HuH-7 (cell line): ENCODE measurements at places on chromosomes 3 and 15.

- no peak for DNase-seq
Measured at GRCh38 chr15:80194914-80195313, 42.1 kb downstream of the FAH start.

DNA sequence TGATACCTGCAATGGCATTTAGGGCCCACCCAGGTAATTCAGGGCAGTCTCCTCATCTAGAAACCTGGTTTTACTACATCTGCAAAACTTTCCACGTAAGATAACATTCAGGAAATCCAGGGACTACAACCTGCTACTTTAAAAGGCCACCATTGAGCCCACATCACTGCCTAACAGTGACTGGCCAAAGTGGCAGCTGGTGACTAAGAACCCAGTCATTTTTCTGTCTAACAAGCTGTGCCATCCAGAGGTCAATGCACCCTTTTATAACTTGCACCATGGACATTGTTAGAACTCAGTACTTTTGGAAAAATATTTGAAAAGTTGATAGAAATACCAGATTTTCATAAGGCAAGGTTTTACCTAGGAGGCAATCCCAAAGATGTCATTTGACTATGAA is 492.4 kb downstream of the OTOL1 start:
- DNase-seq: no peak

- DNase-seq: no peak
Measured at GRCh38 chr15:76930831-76931396, 635 bp upstream of the RCN2 start.

- DNase-seq: no peak
Measured at GRCh38 chr3:147397155-147397874, 9.0 kb downstream of the ZIC4 start.

DNA sequence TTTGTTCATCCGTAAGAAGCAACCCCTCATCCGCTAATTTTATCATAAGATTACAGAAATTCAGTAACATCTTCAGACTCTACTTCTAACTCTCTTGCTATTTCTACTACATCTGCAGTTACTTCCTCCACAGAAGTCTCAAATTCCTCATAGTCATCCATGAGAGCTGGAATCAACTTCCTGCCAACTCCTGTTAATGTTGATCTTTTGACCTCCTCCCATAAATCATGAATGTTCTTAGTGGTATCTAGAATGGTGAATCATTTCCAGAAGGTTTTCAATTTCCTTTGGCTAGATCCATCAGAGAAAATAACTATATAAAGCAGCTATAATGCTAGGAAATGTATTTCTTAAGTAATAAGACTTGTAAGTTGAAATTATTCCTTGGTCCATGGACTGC is 115.1 kb downstream of the TAFA4 start:
- no peak for DNase-seq

DNA sequence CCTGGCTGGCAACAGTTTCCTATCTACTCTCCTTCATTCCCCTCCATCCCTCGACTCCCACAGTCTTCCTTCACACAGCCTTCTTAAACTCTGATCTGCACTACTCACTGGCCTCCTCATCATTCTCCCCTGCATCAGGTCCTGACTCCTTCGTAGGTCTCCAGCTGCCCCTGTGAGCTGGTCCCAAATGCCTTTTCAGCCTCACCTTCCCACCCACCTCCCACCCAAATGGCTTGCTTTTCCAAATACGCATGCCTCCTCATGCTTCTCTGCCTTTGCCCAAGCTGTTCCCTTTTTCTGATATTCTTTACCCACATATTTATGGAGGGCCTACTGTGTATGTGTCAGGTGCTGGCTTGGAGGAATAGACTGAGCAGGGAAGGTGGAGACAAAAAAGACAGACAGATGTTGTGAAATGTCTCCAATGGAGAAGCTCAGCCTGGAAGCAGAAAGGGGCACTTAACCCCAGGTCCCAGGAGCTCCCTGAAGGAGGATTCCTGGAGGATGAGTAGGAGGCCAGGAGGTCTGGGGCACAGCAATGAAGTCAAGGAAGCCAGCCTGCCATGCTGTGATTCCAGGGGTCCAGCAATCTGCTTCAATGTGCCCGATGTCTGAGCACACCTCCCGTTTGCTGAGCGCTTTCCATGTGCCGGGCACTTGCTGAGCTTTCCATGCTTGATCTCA is 252.2 kb downstream of the SHQ1 start:
- no peak for DNase-seq

GRCh38 chr15:98700519-98700918 is 52.2 kb downstream of the IGF1R start:
- DNase-seq: no peak

DNA sequence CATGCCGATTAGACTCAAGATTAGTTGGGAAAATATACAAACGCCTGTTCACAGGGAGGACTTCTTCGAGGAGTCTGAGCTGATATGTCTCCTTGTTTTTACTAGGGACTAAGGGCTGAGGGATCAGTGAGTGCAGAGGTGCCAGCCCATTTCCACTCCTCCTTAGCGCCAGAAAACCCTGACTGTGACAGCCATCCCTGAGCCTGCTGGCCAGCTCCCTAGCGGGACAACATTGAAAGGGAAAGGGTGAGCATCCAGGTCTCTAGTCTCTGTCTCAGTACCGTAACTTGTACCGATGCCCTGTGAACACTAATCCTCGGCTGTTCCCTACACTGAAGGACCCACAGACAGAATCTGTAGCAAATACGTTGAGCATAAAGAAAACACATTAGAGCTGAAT is 243.4 kb downstream of the WNT5A start:
- no peak for DNase-seq

- no peak for DNase-seq
Measured at GRCh38 chr3:39096775-39097174, 10.7 kb downstream of the GORASP1 start.

DNA sequence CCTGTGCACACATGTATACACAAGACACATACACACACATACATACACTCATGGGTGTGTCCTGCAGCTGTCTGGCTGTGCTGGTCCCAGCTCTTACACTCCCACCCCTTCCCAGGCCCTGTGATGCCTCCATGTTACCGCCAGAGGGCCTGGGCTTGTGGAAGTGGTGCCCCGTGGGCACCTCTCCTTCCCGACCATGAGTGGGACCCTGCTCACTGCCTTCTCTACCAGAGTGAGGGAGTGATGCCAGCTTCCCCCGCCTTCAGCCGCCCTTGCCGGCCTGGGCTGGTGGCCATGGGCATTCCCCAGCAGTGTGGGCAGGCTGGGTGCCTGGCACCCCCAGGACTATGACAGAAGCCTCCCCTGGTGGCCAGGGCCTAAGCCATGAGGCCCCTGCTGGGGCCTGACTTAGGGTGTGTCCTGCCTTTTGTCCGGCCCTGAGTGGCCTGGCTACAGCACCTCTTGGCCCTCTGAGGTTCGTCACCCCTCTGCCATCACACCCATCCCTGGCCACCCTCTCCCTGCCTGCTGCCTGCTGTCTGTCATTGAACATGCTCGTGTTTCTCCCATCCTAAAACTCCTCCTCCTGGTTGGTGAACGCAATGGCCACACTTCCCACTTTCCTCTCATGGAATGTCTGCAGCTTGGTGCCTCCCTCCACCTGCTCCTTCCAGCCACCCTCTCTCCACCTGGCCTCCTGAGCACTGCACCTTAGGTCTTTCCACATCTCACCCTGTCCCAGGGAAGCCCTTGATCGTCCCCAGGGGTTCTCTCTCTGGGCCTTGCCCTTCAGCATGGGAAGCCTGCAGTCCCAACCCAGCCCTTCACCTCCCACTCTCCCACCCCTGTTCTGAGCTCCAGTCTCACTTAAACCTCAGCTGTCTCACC is 14.6 kb downstream of the HDAC11 start:
- DNase-seq: peak; percentile 77

DNA sequence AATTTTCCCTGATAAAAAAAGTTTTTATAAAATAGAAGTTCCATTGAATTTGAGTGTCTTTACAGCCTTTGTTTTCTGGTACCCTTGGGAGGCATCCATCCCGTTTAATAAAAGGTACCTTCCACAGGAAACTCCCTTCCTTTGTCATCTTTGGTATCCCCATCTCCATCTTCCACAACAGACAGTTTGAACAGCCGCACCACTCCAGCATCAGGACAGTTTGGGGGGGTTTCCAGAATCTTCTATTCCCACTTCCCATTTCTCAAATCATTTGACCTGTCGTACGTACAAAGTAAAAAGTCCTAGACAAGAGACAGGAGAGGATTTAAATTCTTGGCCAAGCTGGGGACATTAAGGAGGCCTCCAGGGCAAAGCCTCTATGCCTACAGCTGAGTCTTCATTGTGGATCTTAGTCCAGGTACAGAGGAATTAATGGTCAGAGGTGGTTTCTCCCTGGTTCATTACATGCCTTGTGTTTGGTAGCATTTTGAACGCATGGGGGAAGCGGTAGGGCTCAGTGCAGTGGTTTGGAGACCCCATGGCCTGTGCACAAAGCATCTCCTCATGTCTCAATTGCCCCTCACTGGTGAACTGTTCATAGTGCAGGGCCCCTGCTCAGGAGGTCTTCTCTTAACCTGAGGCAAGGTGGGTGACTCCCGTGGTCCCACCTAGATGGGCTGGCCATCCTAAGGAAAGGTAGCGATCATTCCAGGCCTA is 19.4 kb upstream of the BCL2A1 start:
- no peak for DNase-seq

- DNase-seq: no peak
Measured at GRCh38 chr3:25397150-25397549, 30.9 kb upstream of the RARB start.

DNA sequence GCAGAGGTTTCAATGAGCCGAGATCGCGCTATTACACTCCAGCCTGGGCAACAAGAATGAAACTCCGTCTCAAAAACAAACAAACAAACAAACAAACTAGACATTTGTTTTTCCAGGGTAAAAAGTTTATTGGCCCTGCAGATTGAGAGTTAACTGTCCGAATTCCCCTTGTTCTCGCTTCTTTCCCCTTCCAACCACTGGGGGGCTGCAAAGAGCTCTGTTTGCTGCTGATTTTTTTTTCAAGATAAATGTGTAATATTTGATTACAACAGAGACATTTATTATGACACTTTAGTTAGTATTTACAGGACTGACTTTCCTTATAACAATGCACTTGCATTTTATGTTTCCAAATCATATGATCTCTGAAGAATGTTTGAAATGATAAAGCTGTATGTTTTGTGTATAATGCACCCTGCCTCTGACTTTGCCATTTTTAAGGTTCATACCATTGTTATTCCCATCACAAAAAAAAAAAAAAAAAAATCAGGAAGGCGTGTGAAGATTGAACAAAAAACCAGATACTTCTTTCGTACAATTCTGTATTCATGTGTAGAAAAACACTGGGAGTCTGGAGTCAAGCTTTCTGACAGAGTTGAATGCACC is 2.8 kb downstream of the CLSTN2 start:
- peak; percentile 28 for DNase-seq

DNA sequence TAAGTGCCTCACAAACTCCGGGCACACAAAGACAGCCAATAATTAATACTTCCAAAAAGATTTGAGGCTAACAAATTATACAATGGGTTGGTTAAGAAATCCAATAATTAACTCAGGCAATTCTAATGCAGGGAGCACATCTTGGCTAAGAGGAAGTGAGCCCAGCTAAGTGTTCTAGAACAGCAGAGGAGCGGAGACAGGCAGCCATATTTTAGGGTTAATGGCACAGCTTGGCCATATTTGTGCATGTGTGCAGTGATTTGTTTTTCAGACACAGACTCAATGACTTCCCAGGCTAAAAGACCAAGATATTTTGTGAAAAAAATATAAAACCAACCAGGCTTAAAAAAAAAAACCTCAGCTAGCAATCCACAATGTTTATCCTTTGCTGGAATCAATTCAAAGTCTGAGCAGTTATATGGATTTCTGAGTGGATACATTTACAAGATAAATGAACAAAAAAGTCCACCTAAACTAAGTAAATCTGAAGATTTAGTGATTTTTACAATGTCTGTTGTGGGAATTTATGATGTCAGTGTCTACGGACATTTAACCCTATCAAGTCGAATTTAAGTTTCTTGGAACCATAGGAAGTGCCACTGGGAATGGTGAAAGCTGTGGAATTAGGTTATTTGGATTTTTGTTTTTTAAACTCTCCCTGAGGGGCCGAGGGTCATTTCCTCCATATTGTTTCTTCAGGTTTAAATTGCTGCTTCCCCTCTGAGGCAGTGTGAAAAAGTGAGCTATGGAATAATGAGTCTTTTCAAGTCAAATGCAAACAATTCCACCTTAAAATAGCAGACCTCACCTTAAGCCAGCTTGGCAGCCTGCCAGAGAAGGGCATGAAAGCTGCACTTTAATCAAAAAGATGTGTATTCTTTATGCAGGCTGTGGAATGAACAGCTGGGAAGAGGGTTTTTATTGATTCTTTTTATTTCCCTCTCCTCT is 413.7 kb upstream of the TBL1XR1 start:
- DNase-seq: no peak

GRCh38 chr15:77402740-77403379 is 17.0 kb downstream of the PEAK1 start:
- no peak for DNase-seq

GRCh38 chr3:158792709-158793108 is 9.1 kb upstream of the MFSD1 start:
- DNase-seq: no peak

- no peak for DNase-seq
Measured at GRCh38 chr15:82129761-82130160, 83.9 kb upstream of the MEX3B start.

DNA sequence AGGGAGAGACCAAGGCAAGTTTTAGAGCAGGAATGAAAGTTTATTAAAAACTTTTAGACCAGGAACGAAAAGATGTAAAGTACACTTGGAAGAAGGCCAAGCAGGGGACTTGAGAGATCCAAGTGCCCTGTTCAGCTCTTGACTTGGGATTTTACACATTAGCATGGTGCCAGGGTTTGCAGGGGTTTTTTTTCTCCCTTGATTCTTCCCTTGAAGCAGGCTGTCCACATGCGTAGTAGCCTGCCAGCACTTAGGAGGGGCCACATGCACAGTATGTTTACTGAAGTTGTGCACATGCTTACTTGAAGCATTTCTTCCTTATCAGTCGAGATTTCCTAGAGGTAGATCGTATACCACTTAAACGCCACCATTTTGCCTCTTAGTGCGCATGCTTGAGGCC is 277.5 kb upstream of the AGTR1 start:
- no peak for DNase-seq

DNA sequence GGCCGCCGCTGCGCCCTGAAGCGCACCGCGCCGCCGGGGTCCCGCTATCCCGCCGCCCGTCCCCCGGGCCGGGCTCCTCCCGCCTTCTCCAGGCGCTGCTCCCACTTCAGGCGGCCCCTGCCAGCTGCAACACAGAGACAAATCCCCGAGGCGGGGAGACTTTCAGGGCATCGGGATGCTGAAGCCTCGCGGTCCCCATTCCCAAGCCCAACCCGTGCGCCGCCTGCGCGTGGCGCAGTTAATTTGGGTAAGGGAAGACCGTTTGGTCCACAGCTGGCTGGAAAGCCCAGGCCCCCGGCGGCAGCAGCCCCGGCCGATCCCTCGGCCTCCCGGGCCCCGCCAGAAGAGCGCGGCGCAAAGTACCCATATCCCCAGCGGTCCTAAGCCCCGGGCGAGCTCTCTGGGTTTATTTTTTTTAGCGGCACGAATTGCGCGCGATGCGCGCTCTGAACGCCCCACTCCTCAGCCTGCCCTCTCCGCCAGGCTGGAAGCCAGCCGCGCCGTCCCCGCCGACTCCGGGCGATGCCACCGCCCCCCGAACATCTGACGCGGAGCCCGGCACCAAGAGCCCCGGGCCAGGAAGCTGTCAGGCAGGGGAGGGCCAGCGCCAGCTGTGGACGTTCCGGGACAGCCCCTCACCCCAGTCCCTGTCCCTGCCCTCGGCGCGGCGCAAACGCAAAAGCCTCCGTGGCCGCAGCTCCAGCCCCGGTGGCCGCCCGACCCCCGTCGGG is 517 bp downstream of the FBN1 start:
- peak; percentile 41 for DNase-seq

- DNase-seq: no peak
Measured at GRCh38 chr15:74519311-74519710, 21.7 kb upstream of the ARID3B start.

- no peak for DNase-seq
Measured at GRCh38 chr15:67183443-67184169, 70.9 kb downstream of the AAGAB start.
